ENCODE measurements at places on chromosomes 12 and 14.
A peak's percentile ranks its signal among the peaks of the same experiment; 100 is the strongest.

DNA sequence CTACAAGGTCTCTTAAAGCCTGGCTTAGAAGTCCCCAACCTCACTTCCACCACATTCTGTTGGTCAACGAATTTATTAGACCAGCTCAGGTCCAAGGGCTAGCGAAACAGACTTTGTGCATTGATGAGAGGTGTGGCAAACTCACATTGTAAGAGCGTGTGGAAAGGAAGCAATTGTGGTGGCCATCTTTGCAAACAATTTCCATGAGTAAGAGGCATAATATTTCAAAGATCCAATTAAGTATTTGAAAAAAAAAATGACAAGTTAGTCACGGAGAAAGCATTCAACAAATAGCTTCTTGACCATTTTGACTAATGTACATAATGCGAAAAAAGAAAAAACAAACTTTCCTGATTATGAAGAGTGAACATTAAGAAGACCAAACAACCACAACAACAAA, 7.4 kb downstream of the NR1H4 start:
- no peak for DNase-seq

GRCh38 chr12:75922944-75923642, 108.5 kb downstream of the PHLDA1 start:
- no peak for DNase-seq

- no peak for DNase-seq
Observed at GRCh38 chr14:22598099-22598895, at the start of gene ABHD4. ABHD4 (plus strand) TSS chr14:22598300; CDS start chr14:22598307, 7 bp downstream.

GRCh38 chr14:34251662-34252061, 210.4 kb downstream of the SPTSSA start:
- no peak for DNase-seq

DNA sequence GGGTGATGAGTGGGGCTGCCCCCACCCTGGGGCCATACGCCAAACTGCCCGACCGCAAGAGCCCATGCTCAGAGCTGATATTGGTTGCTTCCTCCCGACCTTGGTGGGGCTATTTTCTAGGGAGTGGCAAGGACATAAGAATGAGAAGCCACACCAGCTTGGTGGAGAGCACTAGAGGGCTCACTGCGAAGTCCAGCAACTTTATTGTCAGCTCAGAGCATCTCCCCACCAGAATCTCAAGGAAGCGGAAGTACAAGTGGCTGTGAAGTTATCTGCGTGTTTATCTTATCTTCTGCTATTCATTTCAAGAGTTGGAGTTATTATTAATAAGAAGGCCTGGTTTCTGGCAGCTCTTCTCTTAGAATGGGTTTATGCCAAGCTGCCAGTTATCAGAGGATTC, 4.9 kb upstream of the PLXNC1 start:
- no peak for DNase-seq

DNA sequence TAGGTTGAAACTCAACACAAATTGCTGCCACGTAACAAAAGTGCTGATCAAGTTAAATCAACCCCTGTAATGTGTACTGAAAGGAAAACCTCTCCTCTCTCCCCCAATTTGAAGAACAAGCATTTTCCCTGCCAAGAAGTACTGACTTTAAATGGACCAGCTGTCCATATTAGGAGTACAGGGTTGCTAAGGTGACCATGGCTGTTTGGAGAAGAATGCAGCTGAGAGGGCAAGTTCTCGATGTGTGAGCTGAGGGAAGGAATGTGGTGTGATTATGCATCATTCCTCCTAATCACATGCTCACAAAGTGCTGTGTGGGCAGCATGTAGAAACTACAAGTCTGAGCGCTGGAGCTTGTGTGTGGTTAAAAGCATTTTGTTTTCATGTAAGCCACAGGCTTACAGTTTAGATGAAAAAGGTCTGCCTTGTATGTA, 50.9 kb upstream of the CCT2 start:
- no peak for DNase-seq

DNA sequence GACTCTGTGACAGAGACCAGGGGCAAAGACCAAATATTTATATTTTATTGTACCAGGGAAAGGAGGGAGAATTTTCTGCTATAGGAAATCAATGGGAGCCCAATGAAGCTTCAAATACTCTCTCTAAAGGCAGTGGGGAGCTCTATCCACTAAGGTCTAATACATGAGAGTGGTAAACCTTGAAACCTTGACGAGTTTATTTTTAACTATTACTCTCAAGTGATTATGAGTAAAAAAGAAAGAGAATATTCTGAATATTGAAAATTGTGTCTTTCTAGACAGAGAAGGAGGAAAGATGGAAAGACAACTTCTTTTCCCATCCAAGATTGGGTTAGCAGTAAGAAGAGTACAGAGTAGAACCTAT, 1722.1 kb upstream of the SEL1L start:
- no peak for DNase-seq

DNA sequence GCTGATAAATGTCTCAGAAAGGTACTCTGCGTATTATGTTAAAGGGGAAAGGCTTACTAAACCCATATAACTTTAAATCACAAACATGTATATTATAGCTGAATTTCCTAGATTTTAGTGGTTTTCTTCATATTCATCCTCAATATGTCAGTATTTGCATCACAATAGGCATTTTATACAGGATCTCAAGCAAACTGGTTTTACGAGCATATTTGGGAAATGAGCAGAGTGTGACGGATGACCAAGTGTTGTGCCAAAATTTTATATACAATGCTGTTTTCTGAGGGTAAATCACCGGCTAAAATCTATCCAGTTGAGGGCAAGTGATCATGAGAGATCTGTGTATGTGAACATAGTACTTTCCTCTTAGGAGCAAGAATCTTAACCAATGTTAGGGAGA, 8.4 kb downstream of the CPM start:
- no peak for DNase-seq

GRCh38 chr14:23648764-23649460, 12.7 kb downstream of the DHRS2 start:
- no peak for DNase-seq

GRCh38 chr12:24777359-24777758, 171.5 kb downstream of the BCAT1 start:
- no peak for DNase-seq

DNA sequence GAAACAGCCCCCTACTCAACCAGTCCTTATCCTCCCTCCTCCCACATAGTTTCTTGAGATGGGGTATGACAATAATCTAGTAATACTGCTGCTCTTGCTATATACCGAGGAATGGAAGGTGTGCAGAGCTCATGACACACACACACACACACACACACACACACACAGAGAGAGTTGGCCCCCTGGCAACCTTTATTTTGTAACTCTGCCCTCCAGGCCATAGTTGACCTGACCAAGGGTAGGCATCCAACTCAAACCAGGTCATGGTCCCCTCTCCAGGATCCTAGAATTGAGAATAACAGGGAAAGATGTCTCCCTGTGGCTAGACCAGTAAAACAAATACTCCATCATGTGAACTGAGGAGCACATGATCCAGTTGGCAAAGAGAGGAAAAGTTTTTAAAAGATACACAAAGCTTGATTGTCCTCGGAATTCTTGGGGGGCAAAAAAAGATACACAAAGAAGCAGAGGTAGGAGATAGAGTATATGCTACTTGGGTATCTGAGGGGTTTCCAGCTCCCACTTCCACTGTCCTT, 11.3 kb downstream of the ERO1A start:
- DNase-seq = no peak

- DNase-seq = no peak
Observed at GRCh38 chr14:38611928-38612327, 356.0 kb upstream of the CLEC14A start.

GRCh38 chr12:3366451-3367110, 124.4 kb upstream of the PRMT8 start:
- DNase-seq = no peak

DNA sequence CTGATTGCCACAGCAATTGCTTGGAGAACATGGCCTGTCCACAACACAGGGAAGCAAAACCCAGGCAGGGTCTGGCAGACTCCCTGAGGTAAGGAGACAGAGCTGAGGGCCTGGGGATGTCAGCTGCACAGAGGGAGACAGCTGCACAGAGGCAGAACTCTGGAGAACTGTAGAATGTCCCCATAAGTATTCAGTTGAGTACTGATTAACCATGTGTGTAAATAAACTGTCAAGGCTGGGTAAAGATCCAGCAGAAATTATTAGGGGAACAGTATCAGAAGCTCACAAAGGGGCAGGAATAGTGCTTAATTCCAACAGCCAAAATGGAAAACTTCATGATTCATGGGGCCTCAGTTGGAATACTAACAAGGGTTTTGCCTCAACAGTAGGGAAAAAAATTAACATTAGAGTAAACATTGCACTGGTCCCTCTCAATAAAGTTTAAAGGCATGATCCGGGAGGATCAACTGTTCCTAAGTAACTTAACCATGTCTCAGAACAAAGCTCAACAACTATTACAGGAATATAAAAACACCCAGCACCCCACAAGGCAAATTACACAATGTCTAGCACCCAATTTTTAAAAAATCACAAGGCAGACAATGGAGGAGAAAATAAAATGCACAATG, 201.3 kb upstream of the RASSF8 start:
- no peak for DNase-seq

- no peak for DNase-seq
Observed at GRCh38 chr14:20652996-20653975, 11.8 kb upstream of the OR6S1 start.

GRCh38 chr12:123085066-123085465, 65.8 kb downstream of the PITPNM2 start:
- no peak for DNase-seq

- no peak for DNase-seq
Observed at GRCh38 chr12:1367331-1368291, 226.8 kb downstream of the FBXL14 start.

DNA sequence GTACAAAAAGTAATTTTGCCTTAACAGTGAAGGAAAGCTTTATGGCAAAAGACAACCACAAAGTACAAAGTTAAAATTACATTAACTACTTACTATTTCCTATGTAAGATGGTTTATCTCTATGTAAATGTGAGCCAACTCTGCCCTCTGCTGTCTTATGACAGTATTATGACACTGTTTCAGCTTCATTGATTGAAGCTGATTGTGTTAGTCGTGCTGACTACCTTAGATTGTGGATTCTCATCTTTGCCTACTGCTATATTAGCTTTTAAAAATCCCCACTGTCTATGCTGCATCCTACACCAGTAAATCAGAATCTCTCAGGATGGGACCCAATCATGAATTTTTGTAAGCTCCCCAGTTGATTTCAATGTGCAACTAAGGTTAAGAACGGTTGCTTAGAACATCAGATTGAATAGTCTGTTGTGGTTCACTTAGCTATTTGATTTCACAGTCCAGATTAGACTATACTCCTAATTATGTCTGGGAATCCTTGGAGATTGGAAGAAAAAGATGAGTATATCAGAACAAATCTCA, 12.2 kb upstream of the SPTB start:
- DNase-seq = peak; percentile 53

- no peak for DNase-seq
Observed at GRCh38 chr12:127294651-127295210, 972.2 kb upstream of the TMEM132C start.

DNA sequence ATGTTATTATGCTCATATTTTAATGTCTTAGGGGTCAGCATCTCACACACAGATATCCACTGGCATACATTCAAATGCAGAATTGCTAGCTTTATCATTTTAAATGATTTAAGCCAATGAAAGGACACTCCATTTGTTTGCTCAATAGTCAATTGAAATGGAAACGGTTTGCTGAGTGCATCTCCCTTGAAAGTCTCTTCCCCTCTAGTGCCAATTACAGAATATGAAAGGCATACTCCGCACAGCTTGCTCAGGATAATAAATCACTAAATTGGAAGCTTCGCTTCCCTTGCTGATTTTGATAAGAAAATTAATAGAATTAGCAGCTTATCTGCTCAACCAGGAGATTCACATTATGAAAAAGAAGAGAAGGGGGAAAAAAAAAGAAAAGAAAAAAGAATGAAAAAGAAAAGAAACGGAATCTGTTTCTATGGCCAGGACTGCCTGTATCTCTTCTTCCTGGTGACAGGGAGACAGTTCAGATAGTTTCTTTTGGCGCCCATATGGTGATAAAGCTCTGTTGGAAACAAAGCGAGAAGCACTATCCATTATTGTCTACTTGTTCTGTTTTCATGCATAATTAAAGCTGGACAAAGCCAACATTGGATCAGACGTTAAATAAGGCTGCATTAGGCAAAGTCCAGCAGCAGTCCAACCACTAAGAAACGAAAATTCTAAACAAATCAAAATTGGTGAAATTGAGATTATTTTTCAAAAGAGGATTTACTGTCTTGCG, 225.0 kb downstream of the GXYLT1 start:
- peak; percentile 82 for DNase-seq

DNA sequence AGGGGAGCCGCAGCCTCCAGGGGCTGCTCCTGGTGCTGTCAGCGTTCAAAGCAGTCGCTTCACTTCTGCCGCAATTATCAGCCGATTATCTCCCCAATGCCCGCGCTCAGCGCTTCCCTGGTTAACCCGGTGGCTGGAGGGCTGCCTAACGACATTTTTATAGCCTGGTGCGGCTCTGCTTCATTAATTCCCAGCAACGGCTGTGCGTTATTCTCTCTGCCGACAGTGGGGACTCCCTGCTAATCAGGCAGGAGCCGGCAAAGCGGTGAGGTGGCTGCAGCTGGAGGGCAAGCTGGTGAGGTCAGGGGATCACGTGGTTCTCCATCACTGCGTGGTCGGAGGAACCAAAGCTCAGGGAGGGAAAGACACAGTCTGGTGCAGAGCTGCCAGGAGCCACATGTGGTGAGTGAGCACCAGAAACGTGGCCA, 62.9 kb downstream of the GLRX5 start:
- peak; percentile 26 for DNase-seq

- no peak for DNase-seq
Observed at GRCh38 chr14:48747561-48748089, 838.6 kb downstream of the RPS29 start.

Measured in NCI-H1436 treated with DMSO at 0.1 percent for 48 hours (cell line).